GM20000 (cell line): ENCODE measurements at places on chromosomes 4 and X.
A peak's percentile ranks its signal among the peaks of the same experiment; 100 is the strongest.

GRCh38 chr4:1174941-1175634, 2.7 kb upstream of the SPON2 start:
- no peak for DNase-seq

DNA sequence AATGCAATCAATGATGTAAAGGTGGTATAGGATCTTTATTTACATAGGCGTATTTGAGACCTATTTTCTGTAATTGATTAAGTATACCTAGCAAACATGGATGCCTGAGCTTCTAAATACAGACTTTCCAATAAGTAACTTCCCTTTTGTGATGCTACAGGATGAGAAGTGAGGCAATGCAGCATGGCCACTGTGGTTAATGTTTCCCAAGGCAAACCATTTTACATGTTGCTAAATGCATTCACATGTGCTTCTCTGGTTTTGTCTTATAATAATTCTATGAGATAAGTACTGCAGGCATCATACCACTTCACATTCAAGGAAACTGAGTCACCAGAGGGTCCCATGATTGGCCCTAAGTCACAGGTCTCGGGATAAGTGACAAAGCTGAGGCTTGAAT, 35.7 kb upstream of the NKX3-2 start:
- DNase-seq: no peak

- DNase-seq: no peak
Observed at GRCh38 chrX:52852110-52852860, 15.6 kb downstream of the XAGE3 start.

- no peak for DNase-seq
Observed at GRCh38 chrX:110322603-110323002, 4.7 kb upstream of the AMMECR1 start.

DNA sequence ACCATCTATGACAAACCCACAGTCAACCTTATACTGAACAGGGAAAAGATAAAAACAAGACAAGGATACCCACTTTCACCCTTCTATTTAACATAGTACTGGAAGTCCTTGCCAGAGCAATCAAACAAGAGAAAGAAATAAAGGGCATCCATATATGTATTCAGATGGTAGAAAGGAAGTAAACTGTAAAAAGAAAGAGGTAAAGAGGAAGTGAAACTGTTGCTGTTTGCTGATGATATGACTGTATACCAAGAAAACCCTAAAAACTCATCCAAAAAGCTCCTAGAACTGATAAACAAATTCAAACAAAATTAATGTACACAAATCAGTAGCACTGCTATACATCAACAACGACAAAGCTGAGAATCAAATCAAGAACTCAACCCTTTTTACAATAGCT, 538.7 kb upstream of the PABPC4L start:
- DNase-seq: no peak

- DNase-seq: no peak
Observed at GRCh38 chr4:185573651-185574199, 38.4 kb upstream of the PDLIM3 start.

- DNase-seq: no peak
Observed at GRCh38 chr4:93842601-93843252, 14.2 kb downstream of the ATOH1 start.

- peak; percentile 23 for DNase-seq
Observed at GRCh38 chr4:42488114-42488513, 90.8 kb downstream of the SHISA3 start.

- peak; percentile 52 for DNase-seq
Observed at GRCh38 chrX:41481264-41482109, 34.3 kb downstream of the NYX start.

- DNase-seq: no peak
Observed at GRCh38 chrX:19981947-19982346, 8.9 kb downstream of the BCLAF3 start.

- no peak for DNase-seq
Observed at GRCh38 chrX:55839485-55839884, 121.9 kb downstream of the RRAGB start.

DNA sequence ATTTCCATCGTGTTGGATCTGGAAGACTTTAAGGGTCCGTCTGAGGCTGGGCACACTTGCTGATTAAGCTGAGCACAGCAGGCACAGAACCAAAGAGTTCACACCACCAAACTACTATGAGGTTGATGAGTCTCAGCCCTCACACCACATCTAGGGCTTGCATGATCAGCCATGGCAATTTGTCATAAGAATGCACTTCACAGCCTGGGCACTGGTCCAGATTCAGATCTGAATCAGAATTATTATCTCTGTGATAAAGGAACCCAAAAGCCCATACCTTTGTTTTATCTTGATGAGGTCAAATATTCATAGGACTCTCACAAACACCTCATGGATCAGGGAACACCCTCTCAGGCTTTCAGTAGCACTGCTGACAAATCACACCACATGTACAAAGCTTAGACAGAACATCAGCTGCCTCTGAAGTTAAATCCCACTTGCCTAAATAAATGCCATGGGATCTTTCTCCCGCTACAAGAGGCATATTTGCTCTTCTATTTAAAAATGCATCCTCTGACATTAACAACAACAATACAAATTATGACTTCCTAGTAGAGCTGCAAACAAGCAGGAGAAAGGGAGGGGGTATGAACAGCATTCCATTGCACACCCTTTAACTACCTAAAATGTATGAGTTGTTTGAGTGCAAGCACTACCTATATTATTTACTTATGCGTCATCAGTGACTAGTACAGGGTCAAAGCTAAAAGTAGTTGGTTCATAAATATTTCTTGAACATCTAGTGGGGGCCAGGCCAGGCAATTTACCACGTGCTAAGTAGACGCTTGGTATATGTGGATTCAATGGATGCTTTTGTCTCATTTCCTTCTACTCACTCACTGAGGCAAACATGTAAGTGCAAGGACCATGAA, 186.3 kb upstream of the FGF13 start:
- no peak for DNase-seq

GRCh38 chr4:169266661-169267060, 4.1 kb downstream of the SH3RF1 start:
- no peak for DNase-seq

- DNase-seq: no peak
Observed at GRCh38 chrX:21174439-21174838, 199.8 kb upstream of the CNKSR2 start.

DNA sequence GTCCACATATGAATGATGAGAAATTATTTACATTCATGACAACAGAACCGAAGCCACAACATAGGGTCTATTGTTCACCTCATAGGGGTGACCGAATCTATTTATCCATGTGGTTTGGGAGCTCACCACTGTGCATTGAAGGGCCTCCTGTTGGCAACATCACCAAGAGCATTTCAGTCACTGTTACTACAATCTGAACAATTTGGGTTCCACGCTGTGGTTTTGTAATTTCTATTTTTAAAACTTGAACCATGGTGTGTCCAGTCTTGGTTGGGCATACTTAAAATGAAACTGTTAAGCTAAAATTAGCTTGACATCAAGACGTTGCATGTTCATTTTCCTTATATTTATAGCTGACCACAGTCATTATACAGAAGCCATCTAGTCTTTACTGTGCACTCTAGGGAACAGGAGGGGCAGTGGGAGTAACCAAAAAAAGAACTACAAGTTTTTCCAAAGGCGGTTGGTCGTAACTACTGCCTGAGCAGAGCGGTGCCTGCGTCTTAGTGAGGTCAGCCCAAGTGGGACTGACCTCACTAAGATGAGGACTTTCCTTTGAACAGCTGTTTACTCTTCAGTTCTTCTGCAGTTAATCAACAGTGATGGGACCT, 192.1 kb downstream of the SPRY1 start:
- DNase-seq: peak; percentile 25

GRCh38 chr4:157591245-157591644, 370.7 kb downstream of the GRIA2 start:
- DNase-seq: no peak

DNA sequence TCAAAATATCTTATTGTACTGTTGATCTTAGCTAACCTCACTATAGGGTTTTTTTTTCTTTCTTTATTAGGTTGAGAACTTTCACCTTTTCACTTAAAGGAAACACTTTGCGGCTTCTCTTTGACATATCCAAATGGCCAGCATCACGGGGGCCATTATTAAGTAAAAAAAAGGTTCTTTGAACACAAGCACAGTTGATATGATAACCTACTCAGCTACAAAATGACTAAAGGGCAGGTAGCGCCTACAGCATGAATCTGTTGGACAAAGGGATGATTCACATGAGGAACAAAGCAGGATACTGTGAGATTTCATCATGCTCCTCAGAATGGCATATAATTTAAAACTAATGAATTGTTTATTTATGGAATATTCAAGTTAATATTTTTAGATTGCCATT, 119.6 kb downstream of the CCSER1 start:
- DNase-seq: no peak

GRCh38 chr4:138404801-138405200, 162.7 kb upstream of the SLC7A11 start:
- no peak for DNase-seq

GRCh38 chr4:15719506-15719905, 16.6 kb downstream of the BST1 start:
- DNase-seq: no peak

GRCh38 chr4:124177647-124178425, 534.7 kb downstream of the ANKRD50 start:
- DNase-seq: no peak

- DNase-seq: no peak
Observed at GRCh38 chrX:37580080-37580479, 8.6 kb downstream of the LANCL3 start.

GRCh38 chrX:71859637-71860036, 51.0 kb upstream of the NHSL2 start:
- DNase-seq: peak; percentile 9

DNA sequence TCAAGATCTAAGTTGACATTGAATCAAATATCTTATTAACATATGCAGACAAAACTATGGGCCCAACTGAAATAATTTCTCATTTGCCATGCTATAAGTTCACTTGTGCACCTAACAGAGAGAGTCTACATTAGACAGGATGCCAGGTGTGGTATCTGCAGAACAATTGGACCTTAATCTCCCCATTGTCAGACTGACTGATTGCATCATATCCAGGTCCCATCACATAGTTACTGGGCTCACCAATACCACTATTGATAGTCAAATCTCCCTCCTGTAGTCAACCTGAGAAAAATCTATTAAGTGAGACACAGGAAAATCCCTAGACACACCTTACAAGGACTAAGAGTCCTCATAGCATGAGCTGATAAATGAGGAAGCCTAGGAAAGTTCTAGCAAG, 156.0 kb upstream of the FRG1 start:
- no peak for DNase-seq

DNA sequence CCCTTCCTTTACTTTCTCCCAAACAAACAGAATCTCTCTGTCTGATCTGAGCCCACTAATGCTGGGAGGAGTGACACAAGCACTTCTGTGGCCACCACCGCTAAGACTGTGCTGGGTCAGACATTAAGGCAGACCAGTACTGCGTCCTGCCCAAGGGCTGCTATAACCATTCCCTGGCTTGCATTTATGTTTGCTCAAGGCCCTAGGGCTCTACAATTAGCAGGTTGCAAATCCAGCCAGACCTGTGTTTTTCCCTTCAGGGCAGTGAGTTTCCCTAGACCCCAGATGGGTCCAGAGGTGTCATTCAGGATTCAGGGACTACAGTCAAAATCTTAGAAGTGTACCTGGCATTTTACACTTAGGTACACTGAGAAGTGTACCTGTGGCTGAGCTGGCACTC, 89.7 kb downstream of the SPANXN4 start:
- DNase-seq: no peak

GRCh38 chrX:84224741-84225140, 36.7 kb upstream of the RPS6KA6 start:
- no peak for DNase-seq

DNA sequence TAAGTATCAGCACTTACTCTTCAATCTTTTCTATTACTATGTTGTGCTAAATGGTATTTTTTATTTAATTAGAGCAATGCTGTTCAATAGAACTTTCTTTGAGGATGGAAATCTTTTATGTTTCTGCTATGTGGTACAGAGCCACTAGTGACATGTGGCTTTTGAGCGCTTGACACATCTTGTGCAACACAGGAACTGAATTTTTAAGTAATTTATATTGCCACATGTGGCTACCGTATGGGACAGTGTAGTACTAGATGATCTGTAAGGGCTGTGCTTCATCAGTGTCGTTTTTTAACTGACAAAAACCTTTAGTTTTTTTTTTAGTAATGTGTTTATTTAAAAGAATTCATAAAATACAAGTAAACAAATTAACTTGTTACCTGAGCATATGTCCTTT, 22.4 kb downstream of the HPRT1 start:
- no peak for DNase-seq

- DNase-seq: no peak
Observed at GRCh38 chrX:72123471-72124185, 8.1 kb downstream of the RTL5 start.

DNA sequence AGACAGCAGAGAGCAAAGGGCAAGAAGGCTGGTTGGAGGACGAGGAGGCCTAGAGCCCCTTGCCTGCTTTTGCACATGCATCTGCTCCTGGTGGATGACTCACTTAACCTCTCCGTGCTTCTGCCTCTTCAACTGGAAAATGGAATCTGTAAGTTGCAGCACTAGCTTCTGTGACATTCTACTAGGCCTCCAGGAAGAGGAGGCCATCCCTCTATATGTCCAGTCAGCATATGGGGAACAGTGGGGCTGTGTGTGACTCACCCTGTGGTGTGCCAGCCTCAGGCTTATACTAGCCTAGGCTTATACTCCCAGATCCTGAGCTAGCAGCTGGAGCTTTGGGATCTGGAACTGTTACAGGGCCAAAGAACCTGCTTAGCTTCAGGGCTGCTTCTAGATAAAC, 36.0 kb downstream of the RTL9 start:
- no peak for DNase-seq

DNA sequence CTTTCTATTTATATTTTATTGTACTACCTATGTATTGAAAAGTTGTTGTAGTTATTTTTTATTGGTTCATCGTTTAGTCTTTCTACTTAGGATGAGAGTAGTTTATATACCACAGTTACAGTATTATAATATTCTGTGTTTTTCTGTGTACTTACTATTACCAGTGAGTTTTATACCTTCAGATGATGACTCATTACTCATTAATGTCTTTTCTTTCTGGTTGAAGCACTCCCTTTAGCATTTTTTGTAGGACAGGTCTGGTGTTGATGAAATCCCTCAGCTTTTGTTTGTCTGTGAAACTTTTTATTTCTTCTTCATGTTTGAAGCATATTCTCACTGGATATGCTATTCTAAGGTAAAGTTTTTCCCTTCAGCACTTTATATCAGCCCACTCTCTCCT, 7.7 kb downstream of the LUZP4 start:
- DNase-seq: no peak

DNA sequence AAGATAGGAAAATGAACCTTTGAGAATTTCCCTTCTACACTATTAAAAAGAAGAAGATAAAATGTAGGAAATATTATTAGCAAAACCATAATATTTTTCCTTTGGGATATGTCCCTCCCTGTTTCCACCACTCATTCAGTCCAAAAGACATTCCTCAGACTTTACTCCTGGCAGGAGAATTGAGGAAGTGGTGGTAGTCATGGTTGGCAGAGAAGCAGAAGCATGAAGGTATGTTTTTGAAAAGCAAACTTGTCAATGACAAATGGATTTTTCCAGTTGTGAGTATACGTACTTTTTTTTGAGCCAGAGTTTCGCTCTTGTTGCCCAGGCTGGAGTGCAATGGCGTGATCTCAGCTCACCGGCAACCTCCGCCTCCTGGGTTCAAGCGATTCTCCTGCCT, 13.7 kb downstream of the STAG2 start:
- DNase-seq: no peak
